ENCODE measurements at places on chromosomes 12 and 14. TPM values are rescaled to one million over a fixed set of nuclear protein-coding genes. Genes with fewer than 3 reads are reported as not detected.
A peak's percentile ranks its signal among the peaks of the same experiment; 100 is the strongest.

Gene SLC25A21
- 1.5 TPM for total RNA-seq

Gene AVPR1A
- 0.05 TPM for total RNA-seq

Gene FAM186B
- 0.57 TPM for total RNA-seq

Gene GLT1D1
- total RNA-seq = 0.16 TPM

Gene CARMIL3
- 0.34 TPM for total RNA-seq

Gene TEX52
- not detected for total RNA-seq

GRCh38 chr14:99004112-99004511, 267.9 kb downstream of the BCL11B start:
- no peak overlapping the region for H3K4me3 ChIP-seq
- H3K27me3 ChIP-seq = no peaks in the 10 kb centered on the region
- DNase-seq = no peak
- H3K27ac ChIP-seq = no peak overlapping the region
- no peaks in the 10 kb centered on the region for H3K36me3 ChIP-seq

GRCh38 chr12:70042675-70043074, 200.6 kb upstream of the CNOT2 start:
- no peak overlapping the region for H3K4me3 ChIP-seq
- H3K27ac ChIP-seq = no peak overlapping the region
- no peaks in the 10 kb centered on the region for H3K27me3 ChIP-seq
- no peak for DNase-seq
- H3K36me3 ChIP-seq = no peaks in the 10 kb centered on the region

GRCh38 chr12:108640802-108641445, 7.2 kb upstream of the SELPLG start:
- H3K4me1 ChIP-seq = peaks cover 37% of the 10 kb centered on the region
- H3K27ac ChIP-seq = no peak overlapping the region
- no peaks in the 10 kb centered on the region for H3K27me3 ChIP-seq

DNA sequence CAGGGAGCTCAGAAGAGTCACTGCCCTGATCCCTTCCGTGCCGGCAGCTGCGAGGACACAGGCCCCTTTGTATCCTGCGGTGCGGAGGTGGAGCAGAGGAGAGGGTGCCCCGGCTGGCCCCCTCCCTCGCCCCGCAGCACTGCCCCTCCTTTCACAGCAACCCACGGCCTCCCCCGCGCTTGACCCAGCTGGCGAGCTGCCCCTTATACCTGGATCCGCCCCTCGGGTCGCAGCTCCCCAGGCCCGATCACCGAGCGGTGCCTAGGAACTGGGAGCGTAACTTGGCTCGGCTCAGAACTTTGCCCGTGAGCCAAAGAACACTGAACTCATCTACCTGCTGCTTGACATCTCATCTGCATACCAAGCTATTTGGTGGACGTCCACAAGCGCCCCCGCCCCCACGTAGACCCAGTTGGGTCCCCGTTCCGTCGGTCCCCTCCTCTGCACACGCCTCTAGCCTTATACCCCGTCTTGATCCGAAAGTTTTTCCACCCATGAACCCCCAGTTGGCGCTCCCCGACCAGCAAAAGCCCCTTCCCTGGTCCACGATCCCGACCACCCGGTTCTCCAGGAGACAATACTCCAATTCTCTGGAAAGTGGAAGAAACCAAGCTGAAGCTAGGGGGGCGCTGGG, 697 bp upstream of the DNAJC14 start:
- no peaks in the 10 kb centered on the region for H3K27me3 ChIP-seq
- H3K4me1 ChIP-seq = peaks cover 21% of the 10 kb centered on the region
- DNase-seq = no peak
- peaks cover 2% of the 10 kb centered on the region for H3K36me3 ChIP-seq
- peak overlapping the region; percentile 92 for H3K4me3 ChIP-seq
- H3K27ac ChIP-seq = peak overlapping the region; percentile 84

- H3K27ac ChIP-seq = no peak overlapping the region
- H3K36me3 ChIP-seq = no peaks in the 10 kb centered on the region
- H3K4me1 ChIP-seq = no peaks in the 10 kb centered on the region
- H3K4me3 ChIP-seq = no peak overlapping the region
- H3K27me3 ChIP-seq = no peaks in the 10 kb centered on the region
Observed at GRCh38 chr12:25590011-25590721, 37.1 kb upstream of the LMNTD1 start.

GRCh38 chr12:39902821-39903220, 203.1 kb downstream of the SLC2A13 start:
- no peaks in the 10 kb centered on the region for H3K4me1 ChIP-seq
- H3K27me3 ChIP-seq = no peaks in the 10 kb centered on the region
- no peak for DNase-seq
- no peak overlapping the region for H3K27ac ChIP-seq
- H3K36me3 ChIP-seq = no peaks in the 10 kb centered on the region

- peak; percentile 97 for DNase-seq
- H3K27ac ChIP-seq = peak overlapping the region; percentile 93
- H3K4me3 ChIP-seq = no peak overlapping the region
- no peaks in the 10 kb centered on the region for H3K27me3 ChIP-seq
Observed at GRCh38 chr14:56199095-56199981, 81.1 kb downstream of the PELI2 start.

GRCh38 chr12:42021469-42021868, 123.2 kb downstream of the GXYLT1 start:
- H3K27me3 ChIP-seq = no peaks in the 10 kb centered on the region
- H3K4me3 ChIP-seq = no peak overlapping the region
- H3K27ac ChIP-seq = no peak overlapping the region
- H3K4me1 ChIP-seq = no peaks in the 10 kb centered on the region
- H3K36me3 ChIP-seq = no peaks in the 10 kb centered on the region

DNA sequence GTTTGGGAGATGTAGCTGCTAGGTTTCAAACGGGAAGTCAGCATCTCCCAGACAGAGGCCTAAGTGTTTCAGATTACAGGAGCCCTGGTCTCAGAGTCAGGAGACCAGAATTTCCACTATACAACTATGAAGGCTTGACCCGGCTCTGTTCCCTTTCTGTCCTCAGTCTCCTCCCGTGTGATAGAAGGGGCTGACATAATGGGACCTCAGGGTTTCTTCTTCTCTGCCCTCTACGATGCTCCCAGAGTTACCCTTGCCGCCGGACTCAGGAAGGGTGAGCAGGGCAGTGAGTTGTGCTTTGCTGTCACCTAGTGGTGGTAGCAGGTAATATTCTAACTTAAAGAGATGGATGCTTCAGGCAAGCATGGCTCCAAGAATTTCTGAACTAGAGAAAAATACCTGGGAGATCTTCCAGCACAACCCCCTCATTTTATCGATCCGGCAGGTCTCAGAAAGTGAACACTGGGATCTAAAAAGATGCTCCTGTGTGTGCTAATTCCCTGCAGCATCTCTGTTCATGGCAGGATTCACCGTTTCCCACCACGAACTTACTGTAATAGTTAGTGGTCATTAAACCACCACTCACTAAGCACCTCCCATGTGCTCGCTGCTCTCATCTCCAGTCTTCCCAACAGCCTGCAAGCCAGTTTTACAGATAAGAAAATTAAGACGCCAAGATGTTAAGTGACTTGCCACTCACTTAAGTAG, 84.4 kb downstream of the VWF start:
- H3K36me3 ChIP-seq = no peaks in the 10 kb centered on the region
- H3K4me3 ChIP-seq = no peak overlapping the region
- DNase-seq = peak; percentile 34
- H3K4me1 ChIP-seq = peaks cover 3% of the 10 kb centered on the region

GRCh38 chr14:84674636-84675035, 855.3 kb upstream of the FLRT2 start:
- no peak overlapping the region for H3K27ac ChIP-seq
- no peaks in the 10 kb centered on the region for H3K27me3 ChIP-seq
- H3K4me3 ChIP-seq = no peak overlapping the region
- H3K36me3 ChIP-seq = no peaks in the 10 kb centered on the region

DNA sequence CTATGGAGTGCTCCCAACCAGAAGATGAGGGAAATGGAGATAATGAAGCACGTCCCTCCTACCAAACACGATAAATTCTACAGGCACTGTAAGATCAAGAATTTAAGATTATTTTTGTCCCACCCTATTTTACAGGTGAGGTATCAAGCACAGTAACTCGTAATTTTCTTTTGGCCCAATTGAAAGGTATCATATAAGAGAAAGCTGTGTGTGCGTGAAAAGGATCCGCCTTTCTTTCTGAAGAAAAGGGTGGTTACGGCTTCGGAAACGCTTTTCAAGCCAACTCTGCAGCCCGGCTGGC, 733 bp upstream of the KLHDC2 start:
- H3K27ac ChIP-seq = peak overlapping the region; percentile 96
- H3K36me3 ChIP-seq = no peaks in the 10 kb centered on the region
- peaks cover 31% of the 10 kb centered on the region for H3K4me1 ChIP-seq
- peak overlapping the region; percentile 95 for H3K4me3 ChIP-seq
- DNase-seq = no peak
- no peaks in the 10 kb centered on the region for H3K27me3 ChIP-seq

DNA sequence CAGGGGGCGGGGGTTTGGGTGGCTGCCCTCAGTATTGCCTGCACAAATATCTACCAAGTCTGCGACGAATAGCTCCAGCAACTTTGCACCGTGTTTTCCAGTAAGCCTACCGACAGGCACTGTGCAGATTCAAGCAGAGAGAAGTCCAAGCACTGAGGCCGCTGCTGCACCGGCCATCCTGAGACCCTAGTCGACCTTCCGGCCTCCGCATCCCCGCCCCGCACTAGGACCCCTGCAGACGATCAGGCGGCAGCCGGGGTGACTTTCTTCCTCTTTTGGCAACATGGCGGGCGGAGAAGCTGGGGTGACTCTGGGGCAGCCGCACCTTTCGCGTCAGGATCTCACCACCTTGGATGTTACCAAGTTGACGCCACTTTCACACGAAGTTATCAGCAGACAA, at the start of gene EIF2S3B:
EIF2S3B (plus strand) TSS at position 271 of the 400 bp plus-strand sequence; CDS start at position 284, 13 bp downstream.
- H3K27ac ChIP-seq = no peak within 1 kb of the TSS
- H3K36me3 ChIP-seq = no peaks in the 10 kb centered on the region
- no peak within 1 kb of the TSS for H3K4me3 ChIP-seq

GRCh38 chr12:132445884-132446632, 43.9 kb upstream of the FBRSL1 start:
- no peaks in the 10 kb centered on the region for H3K36me3 ChIP-seq
- no peaks in the 10 kb centered on the region for H3K4me1 ChIP-seq
- DNase-seq = peak; percentile 32
- H3K27me3 ChIP-seq = peaks cover 5% of the 10 kb centered on the region
- H3K27ac ChIP-seq = no peak overlapping the region

DNA sequence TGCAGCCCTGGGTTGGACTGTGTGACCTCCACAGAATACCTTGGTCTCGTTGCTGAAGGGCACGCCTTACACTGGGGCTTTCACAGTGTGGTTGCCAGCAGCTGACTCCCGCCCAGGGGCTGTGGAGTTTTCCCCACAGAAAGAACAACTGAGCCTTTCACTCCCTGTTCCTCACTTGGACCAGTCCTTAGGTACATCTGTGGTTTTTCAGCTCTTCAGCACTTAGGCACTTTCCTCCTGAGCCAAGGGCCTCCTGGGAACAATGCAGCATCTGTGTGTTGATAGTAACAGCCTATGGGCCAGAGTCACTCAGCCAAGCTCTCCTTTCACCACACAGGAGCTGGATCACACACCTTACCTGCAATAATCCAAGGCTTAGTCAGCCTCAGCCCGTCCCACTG, 25.0 kb downstream of the ERP27 start:
- H3K36me3 ChIP-seq = no peaks in the 10 kb centered on the region
- DNase-seq = no peak
- no peaks in the 10 kb centered on the region for H3K27me3 ChIP-seq
- H3K4me1 ChIP-seq = peaks cover 12% of the 10 kb centered on the region

- no peaks in the 10 kb centered on the region for H3K27me3 ChIP-seq
- no peaks in the 10 kb centered on the region for H3K36me3 ChIP-seq
- no peak overlapping the region for H3K27ac ChIP-seq
- no peaks in the 10 kb centered on the region for H3K4me1 ChIP-seq
Observed at GRCh38 chr14:82298811-82299210, 765.2 kb upstream of the SEL1L start.

All from astrocyte (in vitro differentiated cells and primary cell).